NCI-H1417 (cell line): ENCODE measurements at places on chromosomes 4 and X.

- no peak for DNase-seq
These were observed 2.7 kb downstream of the UTP14A start for GRCh38 chrX:129908636-129909035.

GRCh38 chrX:135295238-135295943 lies 13.9 kb upstream of the ETDC start:
- no peak for DNase-seq

DNA sequence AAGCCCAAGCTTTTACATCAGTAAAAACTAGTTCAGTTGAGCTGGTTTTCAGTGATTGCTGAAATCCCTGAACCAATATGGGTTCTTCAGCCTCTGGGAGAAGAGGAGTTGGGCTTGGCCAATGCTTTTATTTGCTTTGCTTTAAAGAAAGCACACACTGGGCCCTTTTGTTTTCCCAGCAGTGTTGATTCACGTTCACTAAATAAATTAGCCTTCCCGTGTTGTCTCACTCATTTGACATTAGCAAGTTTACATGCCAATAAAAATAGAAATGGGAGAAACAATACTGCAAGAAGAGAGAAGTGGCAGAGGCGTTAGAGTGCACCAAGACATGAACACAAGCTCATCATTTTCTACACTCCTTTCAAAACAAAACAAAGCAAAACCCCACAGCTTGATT lies 136.2 kb downstream of the SHROOM3 start:
- DNase-seq = no peak

- DNase-seq = no peak
These were observed 103.0 kb downstream of the SORCS2 start for GRCh38 chr4:7295197-7295910.

DNA sequence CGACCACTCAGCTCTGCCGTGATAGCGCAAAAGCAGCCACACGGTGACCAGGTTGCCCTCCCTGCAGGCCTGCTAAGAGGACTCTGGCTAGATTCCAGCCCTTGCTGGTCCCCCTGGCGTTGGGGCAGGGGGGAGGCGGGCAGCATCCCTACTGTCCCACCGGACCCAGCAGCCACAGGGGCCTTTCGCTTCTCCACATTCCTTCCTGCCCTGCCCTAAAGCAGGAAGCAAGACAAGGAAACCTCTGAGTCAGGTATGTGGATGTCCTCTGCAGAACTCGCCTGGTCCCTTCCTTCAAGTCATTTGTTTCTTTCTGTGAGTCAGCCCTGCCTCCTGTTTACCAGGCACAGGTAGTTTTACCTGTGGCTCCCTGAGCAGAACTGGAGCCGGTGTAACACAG lies 60.2 kb upstream of the CLDN34 start:
- no peak for DNase-seq

DNA sequence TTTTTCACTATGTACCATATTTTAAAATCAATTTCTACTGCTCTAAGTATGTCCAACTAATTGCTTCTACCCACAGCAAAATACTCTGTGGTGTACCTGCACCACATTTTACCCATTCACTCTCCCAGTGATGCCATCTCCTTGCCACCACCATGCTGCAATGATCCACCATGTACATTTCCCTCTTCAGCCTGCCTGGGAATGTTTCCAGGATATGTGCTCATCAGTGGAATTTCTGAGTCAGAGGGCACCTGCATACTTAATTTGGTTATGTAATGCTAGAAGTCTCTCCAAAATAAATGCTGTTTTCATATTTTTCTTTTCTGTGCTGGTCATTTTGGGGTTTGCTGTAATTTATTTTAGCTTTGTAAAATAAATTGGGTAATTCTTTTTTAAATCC lies 33.2 kb upstream of the OCIAD2 start:
- DNase-seq = no peak

DNA sequence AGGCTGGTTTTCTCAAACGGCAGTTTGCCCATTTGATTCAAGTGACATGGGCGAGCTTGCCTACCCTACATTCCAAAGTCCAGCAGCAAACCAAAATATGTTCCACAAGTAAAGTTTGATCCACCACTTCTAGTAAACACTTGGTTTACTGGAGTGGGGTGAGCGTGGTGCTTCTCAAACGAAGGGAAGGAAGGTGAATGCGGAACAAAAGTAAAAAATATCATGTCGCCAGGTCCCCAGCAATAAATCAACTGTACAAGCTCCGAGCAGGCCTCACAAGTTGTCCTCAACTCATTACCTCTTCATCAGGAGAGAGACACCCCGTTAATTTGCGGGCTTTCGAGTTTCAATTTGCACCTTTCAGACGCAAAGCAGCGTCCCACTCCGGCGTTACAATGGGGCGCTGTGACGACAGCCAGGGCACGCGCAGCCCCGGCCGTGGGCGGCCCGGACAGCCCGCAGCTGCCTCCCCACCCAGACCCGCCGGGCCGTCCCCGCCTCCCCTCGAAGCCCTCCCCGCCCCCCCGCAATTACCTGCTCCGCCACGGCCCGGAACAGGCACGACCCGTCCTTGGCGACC lies 1.0 kb downstream of the OTUD4 start:
- peak; percentile 74 for DNase-seq

- no peak for DNase-seq
These were observed 205.9 kb downstream of the PTTG2 start for GRCh38 chr4:38166082-38166481.

DNA sequence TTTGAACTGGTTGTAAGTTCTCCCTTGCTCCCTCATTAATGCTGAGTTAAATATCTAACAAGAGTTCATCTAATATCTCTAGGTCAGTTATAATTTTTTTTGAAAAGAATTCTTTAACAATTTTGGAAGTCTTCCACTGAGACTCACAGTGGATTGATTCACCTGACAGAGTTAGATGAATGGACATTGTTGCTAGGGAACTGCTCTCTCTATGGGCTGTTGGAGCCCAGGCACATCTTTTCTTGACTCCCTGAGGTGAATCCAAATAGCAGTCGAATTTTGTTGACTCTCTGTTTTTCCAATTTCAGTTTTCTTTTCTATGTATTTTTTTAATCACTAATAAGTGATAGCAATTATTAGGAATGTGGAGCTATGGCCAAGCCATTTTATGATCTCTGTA lies 996.1 kb upstream of the PABPC4L start:
- no peak for DNase-seq

DNA sequence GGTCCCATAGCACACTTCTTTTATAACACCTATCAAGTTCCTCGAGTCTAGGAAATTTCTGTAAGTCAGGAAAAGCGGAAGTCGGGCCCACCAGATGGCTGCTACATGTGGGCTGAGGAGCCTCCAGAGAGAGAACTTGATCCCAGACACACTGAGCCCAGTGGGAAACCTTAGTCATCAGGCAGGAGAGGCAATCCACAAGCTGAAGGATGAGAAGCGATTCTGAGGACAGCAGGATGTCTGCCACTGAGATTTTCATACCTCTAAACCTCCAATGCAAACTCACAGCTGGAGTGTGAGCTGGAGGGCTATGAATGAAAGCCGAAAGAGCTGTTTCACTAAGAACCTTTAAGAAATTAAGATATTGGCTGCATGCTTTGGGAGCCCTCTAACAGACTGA lies 52.6 kb upstream of the PDHA1 start:
- no peak for DNase-seq

- no peak for DNase-seq
These were observed 5.1 kb downstream of the P2RY4 start for GRCh38 chrX:70254909-70255308.

- no peak for DNase-seq
These were observed 115.3 kb upstream of the KLHL4 start for GRCh38 chrX:87402256-87402655.

- peak; percentile 53 for DNase-seq
These were observed 637 bp downstream of the MAMLD1 start for GRCh38 chrX:150363561-150364346.

- no peak for DNase-seq
These were observed 105.7 kb upstream of the PRPS2 start for GRCh38 chrX:12685541-12685940.

DNA sequence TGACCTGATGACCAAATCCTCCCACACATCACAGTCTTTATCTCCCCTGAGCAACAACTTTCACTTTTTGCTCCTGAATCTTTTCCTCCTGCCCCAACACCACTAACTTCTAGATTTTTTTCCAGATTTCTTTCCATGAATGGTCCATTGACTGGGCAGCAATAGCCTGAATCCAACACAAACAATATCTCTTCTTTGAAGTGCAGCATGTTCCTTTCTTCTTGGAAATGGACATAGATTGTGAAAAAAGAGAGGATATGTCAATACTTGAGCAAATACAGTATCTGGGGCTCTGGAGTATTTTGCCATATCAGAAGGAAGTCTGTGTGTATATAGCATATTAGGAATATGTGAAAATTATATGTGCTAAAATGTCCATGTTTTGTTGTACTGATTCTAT lies 55.2 kb downstream of the CDS1 start:
- no peak for DNase-seq

DNA sequence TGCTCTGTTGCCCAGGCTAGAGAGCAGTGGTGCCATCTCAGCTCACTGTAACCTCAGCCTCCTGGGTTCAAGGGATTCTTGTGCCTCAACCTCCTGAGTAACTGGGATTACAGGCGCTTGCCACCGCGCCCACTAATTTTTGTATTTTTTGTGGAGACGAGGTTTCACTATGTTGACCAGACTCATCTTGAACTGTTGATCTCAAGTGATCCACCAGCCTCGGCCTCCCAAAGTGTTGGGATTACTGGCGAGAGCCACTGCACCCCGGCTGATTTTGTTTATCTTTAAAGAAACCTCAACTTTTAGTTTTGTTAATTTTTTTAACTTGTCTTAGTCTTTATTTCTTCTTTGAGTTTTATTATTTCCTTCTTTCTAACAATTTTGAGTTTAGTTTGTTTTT lies 163.2 kb downstream of the SLC4A4 start:
- no peak for DNase-seq

GRCh38 chr4:42676066-42676951 lies 19.4 kb upstream of the ATP8A1 start:
- no peak for DNase-seq

DNA sequence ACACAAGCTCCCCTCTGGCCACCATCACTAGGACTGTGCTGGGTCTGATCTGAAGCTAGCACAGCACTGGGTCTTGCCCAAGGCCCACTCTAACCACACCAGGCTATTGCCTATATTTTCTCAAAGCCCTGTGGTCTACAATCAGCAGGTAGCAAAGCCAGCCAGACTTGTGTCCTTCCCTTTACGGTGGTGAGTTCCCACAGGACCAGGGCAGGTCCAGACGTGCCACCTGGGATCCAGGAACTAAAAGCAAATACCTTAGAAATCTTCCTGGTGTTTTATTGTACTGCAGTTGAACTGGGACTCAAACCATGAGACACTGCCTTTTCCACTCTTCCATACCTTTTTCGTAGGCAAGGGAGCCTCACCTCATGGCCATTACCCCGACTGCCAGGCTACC lies 9.0 kb upstream of the MAGEC2 start:
- DNase-seq = no peak

GRCh38 chr4:5504486-5504885 lies 203.9 kb downstream of the EVC2 start:
- DNase-seq = no peak

GRCh38 chr4:11469650-11470437 lies 41.1 kb upstream of the HS3ST1 start:
- no peak for DNase-seq

DNA sequence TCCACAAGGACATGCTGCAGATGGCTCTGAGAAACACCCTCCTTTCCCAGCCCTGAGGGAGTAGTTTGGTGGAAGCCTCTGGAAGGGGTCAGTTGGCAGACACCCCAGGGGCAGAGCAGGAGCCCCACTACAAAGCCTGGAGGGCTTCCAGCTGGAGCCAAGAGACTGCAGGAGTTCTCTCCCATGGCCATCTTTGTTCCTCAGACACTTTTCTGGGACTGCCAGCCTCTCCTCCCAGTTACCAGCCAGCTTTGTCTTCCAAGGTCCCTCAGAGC lies 91.0 kb upstream of the PJA1 start:
- no peak for DNase-seq

GRCh38 chr4:153535772-153536513 lies 69.8 kb downstream of the TMEM131L start:
- no peak for DNase-seq

- no peak for DNase-seq
These were observed 353.2 kb upstream of the MAGEB2 start for GRCh38 chrX:29862126-29862677.

DNA sequence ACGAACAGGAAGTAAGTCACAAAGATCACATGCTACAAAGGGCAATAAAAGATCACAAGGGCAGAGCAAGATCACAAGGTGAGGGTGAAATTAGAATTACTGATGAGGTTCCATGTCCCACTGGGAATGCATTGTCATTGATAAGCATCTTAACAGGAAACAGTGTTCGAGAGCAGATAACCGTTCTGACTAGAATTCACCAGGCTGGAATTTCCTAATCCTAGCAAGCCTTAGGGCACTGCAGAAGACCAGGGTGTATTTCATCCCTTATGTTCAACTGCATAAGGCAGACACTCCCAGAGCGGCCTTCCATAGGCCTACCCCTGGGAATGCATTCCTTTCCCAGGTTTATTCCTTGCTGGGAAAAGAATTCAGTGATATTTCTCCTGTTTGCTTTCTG lies 980.6 kb upstream of the LCORL start:
- DNase-seq = no peak

GRCh38 chr4:151417766-151418376 lies 8.9 kb downstream of the FHIP1A start:
- no peak for DNase-seq

- peak; percentile 21 for DNase-seq
These were observed 41.0 kb upstream of the SH3RF1 start for GRCh38 chr4:169311643-169312365.

DNA sequence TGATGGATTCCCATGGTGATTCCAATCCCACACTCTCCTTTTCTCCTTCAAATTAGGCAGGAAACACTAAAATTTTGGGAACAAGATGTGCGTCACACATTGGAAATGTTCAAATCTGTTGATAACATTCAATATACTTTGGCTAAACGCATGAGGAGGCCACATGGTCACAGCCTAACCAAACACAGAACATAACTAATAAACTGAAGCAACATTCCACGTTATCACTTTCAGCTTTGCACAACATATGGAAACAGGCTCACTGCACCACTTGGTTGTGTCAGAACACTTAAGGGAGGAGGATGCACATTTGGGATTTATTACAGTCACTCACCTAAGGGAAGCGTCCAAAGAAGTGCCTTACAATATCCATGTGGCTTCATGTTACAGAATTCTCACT lies 4.7 kb downstream of the SH3RF1 start:
- no peak for DNase-seq

GRCh38 chr4:88341227-88342192 lies 37.1 kb upstream of the HERC6 start:
- peak; percentile 60 for DNase-seq
